ENCODE measurements at places on chromosomes 5 and 9.

- DNase-seq, result no peak
These were observed 153.6 kb upstream of the CD180 start for GRCh38 chr5:67350185-67350584.

DNA sequence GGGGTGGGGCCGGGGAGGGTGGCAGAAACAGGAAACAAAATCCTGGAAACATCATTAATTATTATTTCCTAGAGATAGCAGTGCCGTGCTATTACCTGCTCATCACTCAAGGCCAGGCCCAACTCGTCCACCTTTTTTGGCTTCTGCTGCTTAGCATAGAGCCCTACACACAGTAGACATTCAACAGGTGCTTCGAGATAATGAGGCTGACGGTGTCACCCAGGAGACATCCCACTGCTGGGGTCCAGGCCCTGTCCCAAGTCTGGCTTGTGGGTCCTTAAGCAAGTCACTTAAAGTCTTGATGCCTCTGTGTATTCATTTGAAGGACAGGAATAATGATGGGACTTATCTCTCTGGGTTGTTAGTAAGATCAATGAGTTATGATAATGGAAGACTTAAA lies 506.6 kb downstream of the BNC2 start:
- DNase-seq, result no peak

DNA sequence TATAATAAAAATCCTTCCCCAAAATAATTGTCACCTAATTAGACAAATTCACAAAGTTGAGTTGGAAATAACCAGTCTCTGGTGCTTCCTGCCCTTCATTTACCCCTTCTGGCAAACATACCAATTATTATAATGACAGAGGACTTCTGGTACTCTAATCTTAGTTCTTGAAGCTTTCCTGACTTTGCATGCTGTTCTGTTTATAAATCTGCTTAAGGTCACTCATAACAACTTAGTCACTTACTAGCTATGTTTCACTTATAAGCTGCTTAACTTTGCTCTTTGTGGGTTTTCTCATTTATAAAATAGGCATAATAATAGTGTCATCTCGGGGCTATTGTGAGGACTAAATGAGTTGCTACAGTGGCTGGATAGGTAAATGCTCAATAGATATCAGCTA lies 446.5 kb downstream of the EFNA5 start:
- DNase-seq, result no peak

DNA sequence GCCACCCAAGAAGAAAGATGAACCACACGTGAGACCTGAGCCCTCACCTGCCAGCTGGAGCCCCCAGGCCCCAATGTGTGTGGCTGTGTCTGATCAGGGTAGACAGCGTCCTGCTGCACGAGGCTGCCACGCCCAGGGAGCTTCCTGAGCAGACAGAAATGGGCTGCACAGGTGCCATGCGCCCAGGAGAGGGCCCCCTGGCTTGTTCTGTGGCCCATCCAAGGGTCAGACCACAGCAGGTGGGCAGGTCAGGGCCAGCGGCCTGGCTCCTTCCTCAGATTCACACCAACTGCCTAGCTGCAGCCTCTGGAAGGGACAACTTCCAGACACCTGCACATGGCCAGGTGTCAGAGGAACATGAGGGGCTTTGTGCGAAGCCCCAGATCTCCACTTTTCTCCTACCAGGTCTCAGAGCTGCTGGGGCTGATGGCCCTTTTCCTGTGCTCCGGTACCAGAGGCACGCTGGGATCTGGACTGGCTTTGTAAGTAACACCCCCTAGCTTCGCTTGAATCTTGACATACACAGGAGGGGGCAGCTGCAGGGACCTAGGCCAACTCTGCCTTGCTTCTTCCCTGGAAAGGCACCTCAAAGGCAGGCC lies 10.8 kb downstream of the SARDH start:
- no peak for DNase-seq

DNA sequence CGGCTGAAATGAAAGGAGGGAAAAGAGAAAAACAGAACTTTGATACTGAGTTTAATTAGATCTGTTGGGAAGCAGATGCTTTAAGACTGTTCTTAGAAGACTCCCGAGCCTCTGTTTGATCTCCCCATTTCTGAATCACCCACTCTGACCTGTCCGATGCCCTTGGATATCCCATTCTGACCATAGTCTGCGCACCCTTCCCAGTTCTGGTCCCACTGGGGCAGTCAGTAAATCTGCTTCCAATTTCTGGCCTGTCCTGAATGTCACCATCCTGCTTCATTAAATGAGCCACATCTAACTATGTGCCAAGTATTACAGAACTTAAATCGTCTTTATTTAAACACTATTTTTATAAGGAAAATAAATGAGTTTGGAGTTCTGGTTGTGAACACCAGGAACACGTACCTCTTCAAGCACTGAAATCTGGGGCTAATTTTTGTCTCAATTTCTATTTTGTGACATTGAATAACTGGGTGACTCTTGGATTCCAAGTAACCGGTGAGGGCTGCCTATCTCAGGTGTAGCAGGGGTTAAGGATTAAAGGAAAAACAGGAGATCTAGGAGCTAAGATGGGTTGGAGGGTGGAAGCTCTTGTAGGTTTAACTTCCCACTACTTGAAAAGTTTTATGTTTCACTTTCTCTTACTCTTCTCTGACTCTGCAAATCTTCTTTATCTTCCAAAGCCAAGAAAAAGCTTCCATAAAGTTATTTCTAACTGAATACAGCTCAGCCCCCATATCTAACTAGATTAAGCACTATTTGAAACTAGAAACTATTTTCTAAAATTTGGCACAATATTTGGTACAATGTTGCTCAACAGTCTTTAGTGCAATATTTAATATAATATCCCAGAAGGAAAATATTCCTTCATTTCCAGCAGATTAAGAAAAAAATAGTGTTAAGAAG lies 40.1 kb downstream of the ALDH1A1 start:
- DNase-seq, result no peak

GRCh38 chr5:4628645-4629385 lies 511.3 kb upstream of the ADAMTS16 start:
- no peak for DNase-seq

- no peak for DNase-seq
These were observed 13.8 kb upstream of the NKD2 start for GRCh38 chr5:994821-995220.

- peak; percentile 54 for DNase-seq
These were observed 46.6 kb downstream of the CYFIP2 start for GRCh38 chr5:157312492-157312891.

- no peak for DNase-seq
These were observed 121.8 kb downstream of the NSG2 start for GRCh38 chr5:174167080-174167910.

DNA sequence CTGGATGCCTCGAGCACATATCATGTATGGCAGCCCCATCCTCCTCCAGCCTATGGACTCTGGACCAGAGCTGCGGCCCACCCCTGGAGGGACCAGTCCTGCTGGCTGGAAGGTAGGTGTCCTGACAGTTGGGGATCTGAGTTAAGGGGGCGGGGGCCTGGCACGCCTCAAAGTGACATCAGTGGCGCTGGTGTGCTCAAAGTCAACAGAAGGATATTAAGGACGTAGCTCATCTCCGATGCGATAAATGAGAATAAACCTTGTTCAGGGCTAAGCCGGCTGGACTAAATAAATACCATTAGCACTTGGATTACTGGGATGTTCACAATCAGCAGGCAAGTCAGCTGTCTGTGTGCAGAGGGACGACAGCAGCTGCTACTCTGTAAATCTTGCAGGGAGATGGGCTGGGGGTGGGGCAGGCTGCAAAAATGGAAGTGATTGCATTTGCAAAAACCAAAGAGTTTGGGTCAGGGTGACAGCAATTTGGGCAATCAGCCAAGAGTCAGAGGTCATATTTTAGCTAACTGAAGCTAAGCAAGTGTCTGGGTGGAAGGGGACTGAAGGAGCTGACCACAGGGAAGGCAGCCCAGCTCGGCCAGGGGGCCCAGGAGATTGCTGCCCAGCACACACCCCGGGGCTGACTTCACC lies 80.0 kb upstream of the LRRTM2 start:
- DNase-seq, result no peak

DNA sequence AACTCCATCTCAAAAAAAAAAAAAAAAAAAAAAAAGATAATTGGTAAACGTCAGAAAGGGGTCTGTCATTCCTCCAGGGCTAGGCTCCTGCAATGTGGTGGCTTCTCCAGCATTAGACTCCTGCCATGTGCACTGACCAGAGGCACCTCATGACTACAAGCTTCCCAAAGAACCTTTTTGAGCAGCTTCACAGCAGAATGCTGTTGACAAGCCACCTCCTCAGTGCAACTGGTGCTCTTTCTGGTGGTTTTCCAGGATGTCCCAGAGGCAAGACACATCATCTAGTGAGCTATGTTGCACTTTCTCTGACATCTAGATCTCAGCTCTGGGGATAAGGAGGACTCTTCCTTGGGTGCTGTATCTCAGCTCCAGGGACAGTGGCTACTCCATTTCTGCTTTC lies 11.6 kb downstream of the RPL37 start:
- no peak for DNase-seq

DNA sequence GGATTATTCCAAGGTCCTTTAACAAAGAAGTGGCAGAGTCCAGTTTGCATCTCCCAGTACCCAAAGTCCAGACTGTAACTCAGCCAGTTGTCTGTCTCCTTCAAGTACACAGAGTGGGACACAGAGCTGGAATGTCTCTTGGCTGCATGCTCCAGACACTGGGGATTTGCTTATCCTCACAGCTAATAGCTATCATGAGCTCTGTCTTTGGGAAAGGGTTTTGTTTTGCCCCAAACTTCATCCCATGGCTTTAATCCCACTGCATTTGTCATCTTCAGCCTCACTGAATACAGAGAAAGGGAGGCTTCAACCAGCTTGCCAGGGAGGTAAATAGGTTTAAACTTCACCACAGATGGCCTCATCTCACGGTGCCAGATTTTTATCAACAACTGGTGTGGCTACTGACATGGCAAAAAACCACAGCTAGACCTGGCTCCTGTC lies 412.2 kb upstream of the SLC24A2 start:
- DNase-seq, result no peak

DNA sequence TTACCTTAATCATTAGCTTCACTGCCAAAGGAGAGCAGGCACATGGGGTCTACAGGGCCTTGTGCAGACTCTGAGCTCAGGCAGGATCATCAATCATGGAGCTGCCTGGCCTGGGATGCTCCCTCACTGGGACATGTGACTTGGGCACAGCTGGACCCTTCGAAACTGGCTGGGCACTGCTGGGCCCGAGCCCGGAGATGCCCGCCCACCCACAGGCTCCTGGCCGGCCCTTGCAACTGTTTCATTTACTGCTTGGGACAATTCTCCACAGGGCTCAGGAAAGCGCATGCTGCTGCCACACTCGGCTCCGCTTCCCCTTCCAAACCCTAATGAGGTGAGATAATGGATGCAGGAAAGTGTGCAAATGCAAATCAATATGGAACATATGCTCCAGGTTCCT lies 387.5 kb downstream of the TRIM36 start:
- DNase-seq, result no peak

- no peak for DNase-seq
These were observed 393.9 kb upstream of the RIOK2 start for GRCh38 chr5:97576956-97577355.

DNA sequence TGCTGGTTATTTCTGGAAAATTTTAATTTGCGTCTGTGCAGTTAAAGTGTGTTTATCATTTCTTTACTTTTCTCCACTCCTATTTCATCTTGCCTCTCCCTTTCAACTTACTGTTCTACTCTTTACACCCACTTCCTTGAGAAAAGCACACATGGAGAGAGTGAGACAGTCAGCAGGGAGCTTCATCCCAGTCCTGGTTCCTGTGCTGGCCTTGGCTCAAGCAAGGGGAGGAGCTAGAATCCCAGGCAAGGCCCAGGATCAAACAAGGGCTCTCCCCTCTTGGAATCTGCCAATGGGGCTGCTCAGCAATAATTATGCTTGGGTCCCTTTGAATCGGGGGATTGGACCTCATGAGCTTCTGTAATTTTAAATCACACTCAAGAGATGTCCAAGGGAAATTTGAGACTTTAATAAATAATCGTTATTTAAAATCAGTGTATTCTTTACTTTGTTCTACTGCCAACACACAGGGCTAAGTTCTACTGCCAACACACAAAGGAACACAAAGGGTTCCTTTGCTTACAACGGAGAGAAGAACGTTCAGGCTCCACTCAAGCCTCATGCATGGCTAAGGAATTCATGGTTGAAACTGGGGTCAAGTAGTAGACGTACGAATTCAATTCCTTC lies 439.3 kb upstream of the DAB2 start:
- no peak for DNase-seq

GRCh38 chr9:6197330-6197729 lies 18.3 kb upstream of the IL33 start:
- DNase-seq, result no peak

DNA sequence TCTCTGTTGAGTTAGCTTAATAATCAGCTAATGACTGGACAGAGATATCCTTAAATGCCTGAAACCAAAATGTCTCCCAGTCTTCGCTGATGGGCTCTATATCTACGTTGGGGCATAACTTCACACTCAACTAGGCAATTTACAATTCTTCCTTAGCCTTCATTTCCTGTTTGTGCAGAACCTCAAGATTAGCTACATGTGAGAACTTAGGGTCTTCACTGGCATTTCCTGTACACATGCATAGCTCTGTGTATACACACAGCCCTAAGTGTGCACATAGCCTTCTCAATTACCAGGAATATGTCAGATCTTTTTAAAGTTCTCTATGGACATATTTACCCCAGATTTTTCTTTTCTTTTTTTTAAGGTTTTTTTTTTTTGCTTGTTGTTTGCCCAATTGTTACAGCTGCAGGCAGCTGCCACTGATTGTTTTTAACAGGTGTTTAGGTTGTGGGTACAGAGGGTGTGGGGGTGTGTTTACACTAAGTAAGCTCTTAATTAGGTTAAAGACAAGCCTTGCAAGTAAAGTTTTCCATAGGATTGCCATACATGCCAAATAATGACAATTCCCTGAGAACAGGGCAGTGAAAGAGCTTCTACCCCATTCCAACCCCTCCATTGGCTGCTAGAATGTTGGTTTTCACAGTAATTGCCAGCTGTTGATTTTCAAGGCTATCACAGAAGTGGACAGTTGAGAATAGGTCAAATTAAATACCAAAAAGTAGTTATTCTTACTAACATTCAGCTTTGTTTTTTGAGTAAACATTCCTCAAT lies 441.0 kb downstream of the TLE4 start:
- DNase-seq, result no peak

DNA sequence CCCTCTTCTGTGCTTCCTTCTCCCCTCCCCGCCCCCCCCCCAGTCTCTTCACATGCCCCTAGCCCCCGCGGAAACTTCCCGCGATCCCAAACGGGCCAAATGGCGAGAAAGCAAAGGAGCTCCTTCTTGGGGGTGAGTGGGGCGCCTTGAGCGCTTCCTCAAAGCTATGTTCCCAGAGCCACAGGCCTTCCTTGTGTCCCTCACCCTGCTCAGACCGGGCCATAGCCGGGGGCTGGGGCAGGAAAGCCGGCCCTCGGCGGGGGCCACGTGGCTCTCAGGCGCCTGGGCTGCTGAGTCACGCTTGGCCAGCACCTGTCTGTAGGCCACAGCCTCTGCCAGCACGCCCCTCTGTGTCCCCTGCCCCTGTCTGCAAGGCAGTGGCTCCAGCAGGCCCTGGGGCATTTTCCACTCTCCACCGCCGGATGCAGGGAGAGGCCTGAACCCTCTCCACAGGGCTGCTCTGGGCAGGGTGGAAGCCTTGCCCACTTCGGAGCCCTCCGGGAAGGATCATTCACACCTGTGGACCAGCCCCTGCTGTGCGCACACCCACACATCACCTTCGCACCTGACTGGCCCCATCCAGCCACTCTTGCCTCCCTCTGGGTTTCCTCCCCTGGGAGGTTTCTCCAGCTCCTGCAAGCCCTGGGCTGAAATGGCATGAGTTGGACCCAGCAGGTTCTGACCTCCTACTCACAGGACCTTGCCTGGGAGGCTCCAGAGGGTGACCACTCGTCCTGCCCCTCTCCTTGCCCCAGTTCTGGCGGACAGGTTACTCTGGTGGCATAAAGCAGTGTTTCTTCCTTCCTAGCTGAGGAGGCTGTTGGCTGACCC lies 1.2 kb upstream of the SQSTM1 start:
- peak; percentile 53 for DNase-seq

Measured in T-helper 2 cell treated with Interferon-gamma antibody and Interleukin-4, amounts not matched to agents 5 μg/mL and 100 μg/mL, for 36 hours (primary cell).